ENCODE measurements at places on chromosomes 7 and 10.

DNA sequence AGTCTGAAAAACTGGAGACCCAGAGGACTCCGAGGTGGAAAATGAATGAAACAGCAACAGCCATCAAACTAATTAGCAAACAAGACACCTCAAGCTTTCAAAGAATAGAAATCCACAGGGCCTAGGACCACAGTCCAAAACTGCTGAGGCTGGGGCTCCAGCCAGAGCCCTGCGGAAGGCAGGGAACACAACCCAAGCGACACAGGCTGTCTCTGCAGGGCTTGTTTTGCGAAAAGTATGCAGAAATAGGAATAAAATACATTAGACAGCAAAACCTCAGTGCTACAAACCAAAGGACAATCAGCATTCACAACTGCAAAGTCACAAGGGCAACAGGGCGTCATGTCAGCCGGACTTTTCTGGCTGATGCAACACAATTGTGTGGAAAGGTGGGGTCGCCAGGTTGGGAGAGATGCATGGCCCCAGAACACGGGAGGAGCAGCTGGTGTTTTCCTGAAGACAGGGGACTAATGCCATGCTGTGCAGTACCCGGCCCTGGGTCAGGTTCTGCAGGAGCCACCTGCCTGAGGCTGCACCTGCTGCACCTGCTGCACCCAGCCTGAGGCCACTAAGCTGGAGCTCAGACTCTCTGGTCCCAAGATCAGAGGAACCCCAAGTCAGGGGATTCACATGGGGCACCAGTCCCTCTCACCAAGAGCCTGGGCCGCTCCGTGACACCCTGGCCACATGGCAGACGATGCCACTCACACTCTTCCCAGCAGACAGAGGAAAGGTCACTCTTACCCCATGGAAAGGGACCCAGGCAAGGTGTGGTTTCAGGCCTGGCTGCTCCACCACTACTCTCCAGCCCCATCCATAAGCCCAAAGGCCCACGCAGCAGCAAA is 74.2 kb downstream of the MAD1L1 start:
- DNase-seq: no peak

DNA sequence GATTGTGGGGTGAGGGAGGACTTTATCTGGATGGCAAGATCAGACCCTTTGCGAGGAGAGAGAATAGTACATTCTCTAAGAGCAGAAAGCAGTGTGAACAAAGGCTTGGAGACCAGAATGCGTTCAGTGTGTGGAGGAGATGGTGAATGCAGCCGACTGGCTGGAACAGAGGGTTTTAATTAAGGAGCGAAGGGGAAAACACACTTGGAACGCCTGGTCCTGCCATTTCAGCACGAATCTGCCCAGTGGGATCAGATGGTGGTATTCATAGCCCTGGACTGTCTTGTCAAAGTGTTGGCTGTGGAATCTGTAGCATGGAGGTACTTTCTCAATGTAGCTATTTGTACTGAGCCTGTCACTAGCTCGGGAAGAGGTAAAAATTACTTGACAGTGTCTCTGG is 260.9 kb downstream of the SLC25A13 start:
- no peak for DNase-seq

- no peak for DNase-seq
Observed at GRCh38 chr7:142983825-142984224, 21.7 kb upstream of the KEL start.

DNA sequence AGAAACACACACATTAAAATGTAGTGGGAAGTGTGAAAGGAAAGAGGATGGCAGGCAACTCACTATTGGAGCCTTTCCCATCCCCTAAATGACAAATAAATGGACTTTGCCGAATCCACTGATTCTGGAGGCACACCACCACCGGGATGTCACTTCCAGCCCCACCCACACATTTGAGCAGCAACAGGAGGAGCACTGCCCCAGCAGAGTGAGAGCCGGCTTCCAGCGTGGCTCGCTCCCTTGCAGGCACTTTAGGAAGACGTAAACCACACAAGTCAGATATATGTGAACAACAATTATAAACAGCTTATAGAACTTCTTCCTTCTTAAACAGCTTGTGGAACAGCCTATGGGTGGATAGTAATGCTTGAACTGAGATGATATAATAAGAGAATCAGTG is 191.0 kb downstream of the DGKI start:
- DNase-seq: no peak

GRCh38 chr10:100340948-100341847 is 5.8 kb upstream of the SCD start:
- peak; percentile 96 for DNase-seq

DNA sequence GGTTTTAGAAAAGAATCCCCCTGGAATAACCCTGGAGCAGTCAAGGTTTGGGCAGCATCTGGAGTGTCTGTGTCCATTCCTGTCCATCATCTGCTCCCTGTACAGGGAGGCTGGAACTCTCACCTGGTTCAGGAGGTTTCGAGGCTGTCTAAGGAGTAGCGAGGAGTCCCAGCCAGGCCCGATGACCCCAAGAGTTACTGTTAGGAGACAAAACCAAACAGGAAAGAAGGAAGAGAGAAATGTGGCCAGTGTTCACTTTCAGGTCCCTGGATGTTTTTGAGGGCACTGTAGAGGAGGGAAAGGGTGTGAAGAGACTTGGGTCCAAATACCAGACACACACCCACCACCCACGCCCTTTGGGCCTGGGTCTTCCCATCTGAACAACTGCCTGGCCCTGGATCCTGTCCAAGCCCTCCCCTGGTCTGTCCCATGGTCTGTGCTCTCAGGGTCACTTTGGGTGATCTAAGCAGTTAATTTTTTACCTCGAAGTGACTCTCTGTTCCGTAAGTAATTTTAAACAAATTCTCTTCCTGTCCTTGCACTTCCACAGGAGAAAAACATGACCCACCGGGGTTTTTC is 117.1 kb downstream of the ZMIZ1 start:
- DNase-seq: no peak

- DNase-seq: no peak
Observed at GRCh38 chr7:143902332-143902899, 440 bp upstream of the TCAF1 start.

DNA sequence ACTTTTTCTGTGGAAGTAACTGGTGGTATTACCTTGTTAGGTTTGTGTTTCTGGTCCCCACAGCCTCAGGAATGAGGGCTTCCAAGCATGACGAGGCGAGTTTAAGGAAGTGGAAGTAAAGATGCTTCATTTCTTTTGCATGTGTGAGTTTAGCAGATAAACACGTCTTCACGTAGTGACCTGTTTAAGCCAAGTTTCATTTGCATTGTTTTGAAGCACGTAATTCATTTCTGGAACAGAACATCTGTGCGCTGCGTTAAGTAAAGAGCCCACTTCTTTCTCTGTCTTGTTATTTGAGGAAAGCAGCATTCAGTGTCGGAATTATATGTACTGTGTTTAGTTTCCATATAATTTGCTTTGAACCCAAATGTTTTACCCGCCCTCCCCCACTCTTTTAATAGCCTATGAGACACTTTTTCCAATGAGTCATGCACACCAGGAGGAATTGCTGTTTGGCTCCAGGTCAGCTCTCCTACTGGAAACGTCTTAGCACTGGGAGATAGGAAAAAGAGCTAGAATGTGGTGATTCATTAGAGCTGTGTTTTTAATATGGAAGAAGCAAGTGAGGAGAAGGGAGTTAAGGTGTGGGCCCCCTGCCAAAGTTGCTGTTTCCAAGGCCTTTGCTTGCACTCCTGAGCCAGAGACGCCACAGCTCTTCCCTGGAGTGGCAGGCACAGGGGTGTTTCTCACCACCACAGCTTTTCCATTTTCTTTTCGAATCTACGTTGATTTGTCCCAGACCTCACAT is 36.7 kb downstream of the BTBD16 start:
- no peak for DNase-seq

GRCh38 chr7:110205899-110206298 is 885.0 kb upstream of the LRRN3 start:
- no peak for DNase-seq

- no peak for DNase-seq
Observed at GRCh38 chr10:75234683-75235374, 928 bp downstream of the COMTD1 start.

DNA sequence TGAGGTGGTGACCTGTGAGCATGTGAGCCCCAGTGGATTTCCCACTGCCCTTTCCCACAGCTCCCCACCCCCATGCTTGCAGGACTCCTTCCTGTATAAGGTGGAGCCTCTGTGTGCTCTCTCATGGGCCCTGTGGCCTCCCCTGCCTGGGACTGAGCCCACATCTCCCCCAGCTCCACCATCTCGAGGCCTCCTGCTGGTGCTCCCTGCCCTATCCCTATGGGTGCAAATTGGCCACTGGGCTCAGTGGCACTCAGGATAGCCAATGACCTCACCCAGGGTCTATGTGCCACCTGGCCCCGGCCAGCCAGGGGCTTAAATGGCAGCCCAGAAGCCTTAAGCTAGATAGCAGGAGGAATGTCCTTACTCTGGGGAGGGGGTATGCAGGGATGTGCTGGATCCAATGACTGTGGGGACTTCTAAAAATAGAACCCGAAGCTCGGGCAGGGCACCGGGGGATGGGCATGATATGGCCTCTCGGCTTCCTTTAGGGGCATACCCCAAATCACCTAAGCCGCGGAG is 2.0 kb downstream of the LDB3 start:
- no peak for DNase-seq

DNA sequence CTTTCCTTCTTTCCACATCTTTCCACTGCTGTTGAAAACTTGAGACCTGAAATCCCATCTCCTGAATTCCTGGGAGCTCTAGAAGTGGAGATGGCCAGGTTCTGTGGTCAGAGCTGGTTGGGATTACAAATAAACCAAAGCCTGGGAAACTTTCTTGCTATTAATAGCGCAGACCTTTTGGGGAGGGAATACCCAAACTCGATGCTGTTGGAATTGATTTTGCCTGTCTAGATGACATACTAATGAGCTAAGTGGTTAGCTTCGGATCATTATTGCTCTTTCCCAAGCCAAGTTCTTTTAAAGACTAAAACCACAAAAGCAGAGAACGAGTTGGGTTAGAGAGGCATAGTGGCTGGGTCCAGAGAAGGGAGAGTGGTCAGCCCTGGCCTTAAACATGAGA is 76.6 kb downstream of the TCF7L2 start:
- DNase-seq: no peak

DNA sequence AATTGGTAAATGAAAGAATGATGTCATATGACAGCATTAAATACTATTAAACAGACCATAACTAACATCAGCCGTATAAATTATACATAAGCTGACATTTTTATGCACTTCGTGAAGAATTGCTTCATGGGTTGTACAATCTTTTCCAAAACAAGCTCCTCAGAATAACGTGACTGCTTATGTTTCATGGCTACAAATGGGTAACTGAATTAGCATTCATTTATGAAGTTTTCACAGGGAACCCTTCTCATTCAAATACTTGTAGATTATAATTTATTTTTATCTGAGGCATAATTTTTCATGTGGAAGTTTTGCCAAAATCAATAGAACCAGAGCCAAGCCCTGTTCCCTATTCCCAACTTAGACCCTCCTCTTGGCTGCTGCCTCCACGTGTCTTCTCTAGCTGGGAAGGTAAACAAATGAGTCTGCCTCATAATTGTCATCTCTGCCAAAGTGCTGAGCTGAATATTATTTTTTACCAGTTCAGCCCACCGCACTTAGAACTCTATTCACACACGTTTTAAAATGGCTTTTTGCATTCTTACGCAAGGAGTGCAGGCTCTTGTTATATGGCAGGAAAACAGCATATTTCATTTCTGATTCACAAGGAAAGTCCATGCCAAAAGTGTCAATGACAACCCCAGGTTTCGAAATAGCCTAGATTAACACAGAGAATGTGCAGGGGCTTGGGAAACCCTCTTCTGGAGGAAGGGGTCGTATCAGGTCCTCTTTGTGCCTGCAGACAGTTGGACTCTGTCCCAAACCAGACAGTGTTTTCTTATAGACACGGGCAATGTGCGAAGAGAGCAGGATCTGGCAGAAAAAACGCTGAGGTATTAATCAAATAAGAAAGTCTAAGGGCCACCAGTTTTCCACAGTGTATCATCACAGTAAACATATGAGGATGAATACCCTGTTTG is 370.7 kb upstream of the MGMT start:
- DNase-seq: no peak

GRCh38 chr7:1210321-1210978 is 22.2 kb upstream of the UNCX start:
- no peak for DNase-seq

- peak; percentile 20 for DNase-seq
Observed at GRCh38 chr7:140673774-140674155, 1.0 kb downstream of the ADCK2 start.

GRCh38 chr10:2610946-2611345 is 456.4 kb upstream of the PFKP start:
- DNase-seq: no peak

- no peak for DNase-seq
Observed at GRCh38 chr10:28113202-28113601, 114.3 kb upstream of the ODAD2 start.

- no peak for DNase-seq
Observed at GRCh38 chr7:43768201-43768886, 9.9 kb downstream of the BLVRA start.

- DNase-seq: peak; percentile 82
Observed at GRCh38 chr7:50679218-50680007, 103.3 kb downstream of the GRB10 start.

DNA sequence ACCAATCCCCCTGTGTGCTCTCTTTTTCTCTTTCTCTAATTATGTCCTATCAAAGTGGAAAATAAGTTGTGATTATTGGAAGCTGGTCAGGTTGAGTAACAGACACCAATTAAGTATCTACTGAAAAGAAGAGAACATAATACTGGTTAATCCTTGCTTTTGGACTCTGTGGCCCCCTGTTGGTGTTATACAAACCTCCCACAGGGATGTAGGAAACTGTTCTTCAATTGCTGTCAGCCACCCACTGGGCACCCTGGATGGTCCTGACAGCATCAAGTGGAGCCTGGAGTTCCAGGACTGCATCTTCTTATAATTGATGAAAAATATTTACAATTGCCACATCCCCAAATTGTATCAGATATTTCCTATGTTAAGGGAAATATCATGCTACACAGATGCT is 939.7 kb downstream of the KCNMA1 start:
- DNase-seq: no peak

GRCh38 chr10:78359640-78360091 is 326.0 kb downstream of the RPS24 start:
- DNase-seq: no peak
